ENCODE measurements at places on chromosomes 3 and 15.
A peak's percentile ranks its signal among the peaks of the same experiment; 100 is the strongest.

GRCh38 chr15:39132070-39132469, 448.8 kb upstream of the THBS1 start:
- DNase-seq = no peak

- no peak for DNase-seq
Measured at GRCh38 chr15:29141308-29142128, 128.1 kb downstream of the NSMCE3 start.

DNA sequence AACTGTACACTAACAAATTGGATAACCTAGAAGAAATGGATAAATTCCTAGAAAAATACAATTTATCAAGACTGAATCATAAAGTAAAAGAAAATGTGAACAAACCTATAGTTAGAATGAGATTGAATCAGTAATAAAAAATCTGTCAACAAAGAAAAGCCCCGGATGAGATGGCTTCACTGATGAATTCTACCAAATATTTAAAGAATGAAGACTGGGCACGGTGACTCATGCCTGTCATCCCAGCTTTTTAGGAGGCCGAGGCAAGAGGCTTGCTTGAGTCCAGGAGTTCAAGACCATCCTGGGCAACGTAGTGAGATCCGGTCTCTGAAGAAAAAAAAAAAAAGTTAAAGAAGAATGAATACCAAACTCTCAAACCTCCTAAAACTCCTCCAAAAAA, 17.7 kb upstream of the AP4E1 start:
- DNase-seq = no peak

DNA sequence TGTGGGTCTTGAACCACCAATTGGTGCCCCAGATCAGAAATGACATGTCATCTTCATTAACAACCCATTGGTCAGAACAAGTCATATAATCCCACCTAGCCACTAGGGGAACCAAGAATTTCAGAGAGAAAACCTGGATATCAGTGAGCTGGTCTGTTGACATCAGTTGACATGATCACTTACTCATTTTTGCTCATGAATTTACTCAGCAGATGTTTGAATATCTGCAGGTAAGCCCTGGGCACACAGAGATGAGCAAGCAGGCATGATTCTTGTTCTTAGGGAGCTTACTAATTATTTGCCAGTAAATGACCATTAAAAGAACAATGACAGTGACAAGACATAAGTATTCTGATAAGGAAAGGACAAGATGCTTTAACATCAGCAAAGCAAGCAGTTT, 64.3 kb upstream of the PLCL2 start:
- no peak for DNase-seq

GRCh38 chr3:20073068-20073467, 32.8 kb downstream of the KAT2B start:
- DNase-seq = no peak

- no peak for DNase-seq
Measured at GRCh38 chr15:78102741-78103140, 10.4 kb downstream of the SH2D7 start.

- peak; percentile 80 for DNase-seq
Measured at GRCh38 chr3:196533260-196533681, 18.1 kb upstream of the SMCO1 start.

DNA sequence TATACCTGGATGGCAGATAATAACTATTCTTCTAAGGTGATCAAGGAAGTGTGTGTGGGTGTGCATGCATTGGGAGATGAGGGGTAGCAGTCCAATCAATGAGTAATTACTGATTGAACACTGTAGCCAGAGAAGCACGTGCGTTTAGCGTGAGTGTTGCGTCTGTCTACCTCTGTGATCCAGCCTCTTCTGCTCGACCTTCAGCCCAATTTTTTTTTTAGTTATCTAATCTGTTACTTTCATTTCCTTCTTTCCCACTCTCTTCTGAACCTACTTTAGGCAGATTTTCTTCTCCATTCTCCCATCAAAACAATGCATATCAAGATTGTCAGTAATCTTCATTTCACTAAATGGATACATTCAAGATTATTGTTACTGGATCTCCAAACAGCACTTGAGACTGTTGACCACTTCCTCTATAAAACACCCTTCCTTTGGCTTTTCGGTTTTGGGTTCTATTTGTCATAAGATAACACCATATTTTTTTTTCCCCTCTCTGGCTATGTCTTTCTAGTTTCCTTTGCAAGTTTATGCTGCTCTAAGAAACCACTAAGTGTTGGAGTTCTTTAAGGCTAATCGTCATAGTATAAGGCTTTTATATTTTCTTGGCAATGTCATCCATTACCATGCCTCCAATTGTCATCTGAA, 41.0 kb downstream of the MCTP2 start:
- DNase-seq = no peak

DNA sequence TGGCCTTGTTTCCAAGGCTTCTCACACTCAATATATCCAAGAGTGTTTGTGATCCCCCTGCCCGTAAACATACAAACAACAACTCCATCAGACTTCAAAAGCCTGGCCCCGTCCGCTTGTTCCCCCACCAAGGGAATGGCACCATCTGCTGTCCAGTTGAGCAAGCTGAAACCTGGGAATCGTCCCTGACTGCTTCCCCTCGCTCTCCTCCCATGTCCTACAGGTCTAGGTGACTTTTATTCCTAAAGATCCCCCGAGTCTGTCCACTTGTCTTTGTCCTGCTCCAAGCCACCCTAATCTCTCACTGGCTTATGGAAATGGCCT, 27.9 kb upstream of the FAM174B start:
- DNase-seq = peak; percentile 66

DNA sequence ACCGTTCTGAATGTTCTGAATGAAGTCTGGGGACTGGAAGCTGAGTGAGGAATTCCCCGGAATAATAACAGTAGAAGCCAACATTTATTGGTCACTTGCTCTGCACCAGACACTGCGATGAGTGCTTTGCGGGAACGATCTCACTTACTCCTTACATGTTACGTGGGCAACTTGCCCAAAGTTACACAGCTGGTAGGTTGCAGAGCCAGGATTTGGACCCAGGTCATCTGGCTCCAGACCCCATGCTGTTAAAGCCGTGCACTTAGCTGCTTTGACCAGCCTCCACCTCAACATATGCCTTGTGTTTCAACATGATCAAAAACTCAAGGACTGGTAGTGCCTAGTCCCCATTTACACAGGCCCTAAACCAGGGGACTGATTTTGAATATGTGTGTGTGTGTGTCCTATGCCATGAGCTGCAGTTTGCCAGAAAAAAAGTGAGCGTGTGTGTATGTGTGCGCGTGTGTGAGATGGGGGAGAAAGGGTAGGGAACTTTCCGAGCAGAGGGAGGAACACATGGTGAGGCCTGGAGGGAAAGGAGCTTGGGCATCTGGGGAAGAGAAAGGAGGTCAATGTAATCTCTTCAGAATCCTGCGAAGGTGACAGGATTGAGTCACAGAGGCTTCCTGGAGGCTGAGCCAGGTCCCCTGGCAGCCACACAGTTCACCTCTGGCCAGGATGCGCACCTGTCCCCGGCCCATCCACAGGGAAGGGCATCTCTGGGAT, 28.9 kb downstream of the LINGO1 start:
- DNase-seq = no peak

DNA sequence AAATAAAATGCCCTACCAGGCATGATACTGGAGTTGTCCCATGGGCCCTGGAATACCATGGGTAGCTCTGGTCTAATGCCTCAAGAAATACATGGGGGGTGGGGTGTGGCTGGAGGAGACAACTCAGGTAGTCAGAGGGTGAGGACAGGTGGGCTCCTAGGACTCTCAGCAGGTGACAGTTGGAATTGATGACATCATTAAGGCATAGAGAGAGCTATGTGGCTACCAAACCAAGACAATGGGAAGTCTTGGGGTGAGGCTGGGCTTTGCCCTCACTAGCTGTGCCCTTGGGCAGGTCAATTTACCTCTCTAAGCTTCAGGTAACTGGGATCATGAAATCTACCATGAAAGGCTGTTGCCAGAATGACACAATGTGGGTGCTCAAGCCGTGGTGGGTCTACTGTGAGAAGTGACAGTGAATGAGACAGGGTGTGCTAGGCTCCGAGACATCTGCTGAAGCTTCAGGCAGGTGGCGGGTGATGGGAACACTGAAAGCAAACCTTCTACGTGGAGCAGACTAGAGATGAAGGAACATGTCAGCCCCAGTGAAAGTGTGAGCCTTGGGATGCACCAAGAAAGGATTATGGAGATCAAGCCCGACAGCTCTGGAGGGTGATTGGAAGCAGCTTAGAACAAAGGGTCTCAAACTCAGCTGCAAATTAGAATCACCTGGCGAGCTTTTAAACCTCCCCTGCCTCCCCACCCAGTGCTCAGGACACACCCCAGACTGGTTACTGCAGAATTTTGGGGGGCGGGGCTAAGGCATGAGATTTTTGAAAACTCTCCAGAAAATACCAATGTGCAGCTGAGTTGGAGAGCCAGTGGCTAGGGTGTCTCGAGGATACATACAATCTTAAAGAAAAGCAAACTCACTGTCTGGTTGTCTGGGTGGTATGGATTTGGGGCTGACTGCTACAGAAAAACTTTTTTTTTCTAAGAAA, 21.5 kb downstream of the SLC6A20 start:
- DNase-seq = no peak

DNA sequence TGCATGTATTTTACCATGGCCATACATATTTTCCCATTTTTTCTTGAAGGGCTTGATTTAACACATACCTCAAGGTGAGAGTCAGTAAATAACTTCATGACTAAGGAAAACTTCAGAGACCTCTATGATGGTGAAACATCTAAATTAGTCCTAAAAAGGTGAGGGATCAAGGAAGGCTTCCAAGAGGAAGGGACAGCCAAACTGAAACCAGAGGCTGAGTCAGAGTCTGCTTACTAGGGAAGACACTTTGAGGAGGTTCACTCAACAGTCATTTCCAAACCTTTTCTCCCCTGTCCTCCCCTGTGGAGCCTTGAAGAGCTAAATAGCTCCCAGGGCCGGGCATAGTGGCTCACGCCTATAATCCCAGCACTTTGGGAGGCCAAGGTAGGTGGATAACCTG, 206.6 kb downstream of the SHQ1 start:
- no peak for DNase-seq

DNA sequence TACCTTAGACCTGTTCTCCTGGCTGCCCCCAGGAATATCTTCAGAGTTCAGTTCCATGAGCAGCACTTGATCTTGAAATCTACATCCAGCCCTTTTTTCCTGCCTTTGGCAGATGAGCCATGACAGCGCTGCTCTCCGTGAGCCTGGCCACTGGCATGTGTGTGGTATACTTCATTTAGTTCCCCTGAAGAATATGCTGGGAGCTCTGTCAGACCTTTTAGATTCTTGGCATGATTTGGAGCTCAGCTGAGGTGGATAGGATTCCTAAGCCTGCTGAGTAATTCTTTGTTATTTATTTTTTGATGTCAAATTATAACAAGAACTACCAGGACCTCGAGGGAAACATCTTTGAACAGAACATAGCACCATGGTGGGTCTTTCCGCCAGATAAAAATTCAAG, 121.7 kb downstream of the EDEM1 start:
- no peak for DNase-seq

GRCh38 chr3:70716832-70717231, 404.4 kb upstream of the MDFIC2 start:
- no peak for DNase-seq

GRCh38 chr3:119220970-119221667, 19.6 kb downstream of the B4GALT4 start:
- DNase-seq = no peak

DNA sequence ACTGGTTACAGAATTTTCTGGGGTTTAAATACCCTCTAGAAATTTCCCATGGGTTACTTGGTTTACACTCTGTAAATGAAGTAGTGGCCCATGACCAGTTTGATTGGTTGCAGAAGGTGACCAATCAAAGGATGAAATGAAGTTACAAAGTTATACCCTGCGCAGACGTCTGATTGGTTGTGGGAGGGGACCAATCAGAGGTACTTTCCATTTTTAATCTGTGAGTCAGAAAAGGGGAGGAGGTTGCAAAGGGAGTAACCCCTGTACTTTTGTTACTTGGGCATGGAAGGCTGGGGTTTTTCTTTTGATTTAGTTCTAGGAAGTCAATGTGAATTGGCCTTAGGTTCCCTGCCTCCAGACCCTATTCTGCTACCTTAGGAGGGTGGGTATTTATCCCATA, 18.7 kb upstream of the APH1B start:
- DNase-seq = no peak

DNA sequence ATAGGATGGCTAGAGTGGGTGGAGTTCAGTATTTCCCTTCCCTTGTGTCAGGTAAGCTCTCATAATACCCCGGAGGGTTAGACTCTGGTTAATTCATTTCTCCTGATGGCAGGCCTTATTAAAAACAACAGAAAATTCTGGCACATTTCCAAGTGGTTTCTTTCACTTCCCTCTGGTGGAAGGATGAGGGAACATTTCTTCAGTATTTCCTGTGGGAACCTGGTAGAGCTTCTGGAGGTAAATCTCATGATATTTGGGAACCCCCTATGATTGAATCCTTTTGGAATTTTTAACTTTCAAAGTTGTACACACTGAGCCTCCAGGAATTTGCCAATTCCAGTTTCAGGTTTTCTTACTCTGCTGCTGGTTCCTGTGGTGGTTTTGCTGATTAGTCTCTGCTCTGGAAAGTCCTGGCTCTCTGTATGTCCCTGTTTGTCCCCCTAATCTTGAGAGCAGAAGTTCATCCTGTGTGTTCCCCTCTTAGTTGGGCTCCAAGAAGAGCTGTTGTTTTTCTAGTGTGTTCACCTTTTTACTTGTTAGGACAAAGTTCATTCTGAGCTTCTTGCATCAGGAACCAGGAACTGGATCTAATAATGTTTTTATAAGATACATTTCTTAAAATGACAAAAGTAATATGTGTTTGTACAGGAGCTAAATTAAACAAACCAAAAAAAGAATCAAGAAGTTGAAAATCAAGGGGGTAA, 12.1 kb downstream of the CHRNA7 start:
- no peak for DNase-seq

DNA sequence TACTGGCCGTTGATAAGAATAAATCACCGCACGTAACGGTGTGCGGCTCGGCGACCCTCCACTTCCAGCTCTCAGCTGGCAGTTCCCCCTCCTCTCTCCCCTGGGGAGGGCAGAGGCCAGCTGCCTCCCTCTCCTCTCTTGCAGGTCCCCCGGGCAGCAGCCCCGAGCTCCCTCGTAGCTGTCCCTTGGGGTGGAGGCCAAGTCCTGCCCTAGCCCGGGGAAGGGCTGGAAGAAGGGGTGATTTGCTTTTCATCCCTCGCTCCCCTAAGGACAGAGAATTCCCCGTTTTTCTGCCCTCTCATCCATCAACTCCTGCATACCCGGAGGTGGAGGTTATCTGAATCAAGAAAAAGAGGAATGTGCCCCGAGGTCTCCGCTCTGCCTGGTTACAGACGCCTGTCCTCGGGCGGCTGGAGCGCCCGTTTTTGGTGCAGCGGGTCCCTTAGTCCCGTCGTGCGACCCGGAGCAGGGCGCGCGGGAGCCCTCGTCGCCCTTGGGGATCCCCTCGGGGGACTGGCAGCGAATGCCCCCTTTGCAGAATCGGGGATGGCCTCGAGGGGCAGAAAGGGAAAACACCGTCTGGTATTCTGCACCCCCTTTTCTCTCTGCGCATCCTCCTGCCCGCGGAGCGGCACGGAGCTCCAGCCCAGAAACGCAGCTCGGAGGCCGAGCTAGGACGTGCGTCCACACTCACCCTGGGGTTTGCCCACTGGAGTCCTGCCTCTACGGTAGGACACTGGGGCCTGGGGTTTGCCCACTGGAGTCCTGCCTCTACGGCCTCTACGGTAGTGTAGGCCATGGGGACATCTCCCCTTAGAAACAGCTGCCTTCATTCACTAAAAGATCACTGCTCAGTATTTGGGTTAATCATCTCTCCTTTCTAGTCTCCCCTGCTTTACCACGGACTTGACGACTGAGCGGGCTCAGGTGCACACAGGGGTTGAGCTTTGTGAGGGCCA, 2.2 kb downstream of the PTPRG start:
- DNase-seq = peak; percentile 18
